IPS DF 19.7 (cell line): ENCODE measurements at places on chromosomes 2 and 18.

DNA sequence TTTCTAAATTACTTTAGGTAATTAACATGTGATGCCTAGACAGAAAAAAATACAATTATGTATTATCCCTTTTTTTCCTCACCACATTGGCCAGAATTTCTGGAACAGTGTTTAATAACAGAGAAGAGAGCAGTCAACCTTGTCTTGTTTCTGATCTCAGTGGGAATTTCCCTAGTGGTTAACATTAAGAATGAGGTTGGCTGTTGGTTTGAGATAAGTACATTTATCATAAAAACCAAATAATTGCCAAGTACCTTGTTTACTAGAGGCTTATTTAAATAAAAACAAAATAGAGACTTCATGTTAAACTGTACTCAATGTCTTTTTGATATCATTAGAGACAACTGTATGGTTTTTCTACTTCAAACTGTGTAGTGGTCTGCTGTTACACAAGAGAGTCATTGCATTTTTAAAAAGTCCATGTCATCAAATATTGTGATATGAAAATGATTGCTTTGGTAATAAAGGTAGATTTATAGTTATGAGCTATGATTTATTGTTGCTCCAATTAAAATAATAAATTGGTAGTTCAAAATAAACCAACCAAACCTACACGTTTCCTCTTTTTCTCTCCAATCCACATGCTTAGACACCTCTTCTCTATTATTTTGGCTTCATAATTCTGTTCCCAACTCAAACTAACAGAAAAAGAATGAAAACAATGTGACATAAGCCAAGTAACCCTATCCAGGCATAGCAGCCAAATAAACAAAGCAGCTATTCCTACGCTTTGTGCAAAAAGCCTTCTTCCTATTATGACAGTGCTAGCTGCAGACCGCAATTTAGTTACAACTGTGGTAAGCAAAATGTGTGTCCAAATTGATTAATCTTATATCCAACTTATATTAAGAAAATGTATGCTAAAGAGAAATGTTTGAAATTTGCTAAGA, 20.9 kb upstream of the TANK start:
- no peak for DNase-seq

DNA sequence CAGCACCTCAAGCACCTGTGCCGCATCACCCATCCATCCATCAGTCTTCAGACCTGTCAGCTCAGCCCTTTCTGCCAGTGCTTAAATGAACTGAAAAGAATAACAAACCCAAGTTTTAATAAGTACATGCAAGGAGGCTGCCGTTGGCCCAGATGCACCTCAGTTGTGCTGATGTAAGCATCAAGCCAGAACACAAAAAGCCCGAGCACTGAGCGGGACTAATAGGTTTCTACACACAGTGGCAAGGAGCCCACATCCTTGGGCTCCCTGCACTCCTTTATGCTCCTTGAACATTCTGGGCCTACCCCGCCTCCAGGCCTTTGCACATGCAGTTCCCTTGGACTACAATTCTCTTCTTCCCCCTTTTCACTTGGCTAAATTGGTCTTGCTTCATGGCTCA, 165.6 kb downstream of the ALK start:
- DNase-seq, result no peak

- no peak for DNase-seq
Measured at GRCh38 chr2:217725409-217725808, 277.4 kb downstream of the TNS1 start.

DNA sequence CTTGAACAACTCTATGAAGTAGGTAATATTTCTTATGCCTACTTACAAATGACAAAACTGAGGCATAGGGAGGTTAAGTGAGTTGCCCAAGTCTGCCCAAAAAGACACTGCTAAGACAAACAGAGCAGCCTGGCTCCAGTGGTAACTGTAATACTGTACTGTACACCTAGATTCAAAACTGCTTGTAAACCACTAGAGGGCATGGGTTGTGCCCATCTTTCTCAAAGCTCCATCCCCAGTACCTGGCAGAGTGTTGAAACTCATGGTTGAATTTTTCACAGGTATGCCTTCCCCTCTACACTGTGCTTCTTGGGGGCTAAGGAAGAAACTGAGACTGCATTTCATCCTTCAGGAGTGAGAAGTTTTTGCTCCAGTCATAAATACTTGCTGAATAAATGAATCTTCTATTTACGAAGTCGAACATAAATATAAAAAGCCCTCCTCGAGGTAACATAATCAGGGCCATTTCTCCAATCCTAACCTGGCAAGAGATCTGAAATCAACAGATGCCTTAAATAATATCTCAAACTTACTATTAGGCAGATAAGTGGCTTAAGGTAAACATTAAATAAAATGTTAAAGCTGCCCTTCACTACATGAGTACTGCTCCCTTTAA, 2.0 kb downstream of the PPP4R1 start:
- DNase-seq, result no peak

DNA sequence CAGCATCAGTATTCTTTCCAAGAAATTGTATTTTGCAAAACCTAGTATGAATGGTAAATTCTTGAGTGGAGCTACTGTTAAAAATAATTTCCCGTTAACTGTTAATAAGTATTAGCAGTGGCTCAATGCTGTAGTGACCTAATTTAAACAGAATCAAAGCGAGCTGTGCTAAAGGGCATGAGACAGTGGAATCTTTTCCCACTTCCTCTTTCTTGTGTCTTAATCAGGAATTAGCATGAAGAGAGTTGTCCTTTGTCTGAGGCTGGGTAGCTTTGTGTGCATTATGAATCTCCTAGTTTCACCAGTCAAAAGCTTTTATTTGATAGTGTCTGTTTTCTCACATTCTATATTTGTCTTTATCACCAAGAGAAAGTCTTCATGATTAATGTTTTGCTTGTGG, 298.8 kb upstream of the GCFC2 start:
- no peak for DNase-seq

GRCh38 chr2:234951664-234952269, at the start of gene SH3BP4:
Gene SH3BP4, plus strand, starts transcription at chr2:234952017. Its CDS starts 82,986 bp downstream, at chr2:235035003.
- DNase-seq, result no peak

DNA sequence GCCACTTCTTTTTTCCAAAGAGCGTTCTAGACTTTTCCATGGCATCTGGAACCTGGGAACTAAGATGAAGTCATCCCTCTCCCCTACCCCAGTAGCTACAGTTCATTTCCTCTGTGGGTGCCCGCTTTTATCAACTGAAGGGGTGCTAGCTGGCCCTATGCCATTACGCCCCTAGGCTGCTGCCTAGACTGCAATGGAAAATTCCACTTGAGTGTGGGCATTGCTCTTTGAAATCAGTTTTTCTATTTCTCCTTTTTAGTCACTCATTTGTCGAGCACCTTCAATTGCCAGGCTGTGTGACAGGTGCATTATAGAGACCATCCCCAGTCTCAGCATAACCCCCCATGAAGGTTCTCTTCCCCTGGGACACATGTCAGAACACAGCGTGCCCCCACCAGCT, 7.3 kb downstream of the TEX51 start:
- no peak for DNase-seq

- DNase-seq, result peak; percentile 54
Measured at GRCh38 chr2:185738679-185739472, at the start of gene FSIP2. Gene FSIP2, plus strand, starts transcription at chr2:185738804. Its CDS starts 91 bp downstream, at chr2:185738895.

- no peak for DNase-seq
Measured at GRCh38 chr18:12848405-12848804, 35.6 kb downstream of the PTPN2 start.

GRCh38 chr2:127040169-127040568, 66.8 kb downstream of the BIN1 start:
- no peak for DNase-seq

- no peak for DNase-seq
Measured at GRCh38 chr18:56062931-56063330, 474.9 kb upstream of the TCF4 start.

DNA sequence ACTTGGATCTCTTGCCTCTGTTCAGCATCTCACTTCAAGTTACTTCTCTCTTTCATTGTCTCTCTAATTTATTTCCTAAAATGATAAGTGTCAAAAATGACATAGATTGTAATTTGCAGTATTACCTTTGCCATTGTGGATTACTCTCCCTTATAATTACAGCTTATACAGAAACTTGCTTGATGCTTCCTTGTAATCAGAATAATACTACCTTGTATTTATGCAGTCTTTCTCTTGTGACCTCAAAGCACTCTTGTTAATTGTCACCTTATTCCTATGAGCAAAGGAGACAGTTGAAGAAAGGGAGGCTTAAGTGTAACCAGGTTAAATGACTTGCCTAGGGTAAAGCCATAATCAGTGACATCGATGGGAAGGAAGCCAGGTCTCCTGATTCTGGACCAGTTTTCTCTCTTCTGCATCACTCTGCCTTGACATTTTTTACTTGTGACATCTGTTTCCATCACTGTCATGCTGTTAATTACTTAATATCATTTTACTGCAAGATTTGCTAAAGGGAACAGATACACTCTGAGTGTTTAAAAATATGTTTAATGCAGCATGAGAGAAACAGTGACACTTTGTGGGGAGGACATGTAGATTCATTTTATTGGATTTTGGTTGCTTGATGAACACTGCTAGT, 388.6 kb downstream of the PARD3B start:
- DNase-seq, result no peak

DNA sequence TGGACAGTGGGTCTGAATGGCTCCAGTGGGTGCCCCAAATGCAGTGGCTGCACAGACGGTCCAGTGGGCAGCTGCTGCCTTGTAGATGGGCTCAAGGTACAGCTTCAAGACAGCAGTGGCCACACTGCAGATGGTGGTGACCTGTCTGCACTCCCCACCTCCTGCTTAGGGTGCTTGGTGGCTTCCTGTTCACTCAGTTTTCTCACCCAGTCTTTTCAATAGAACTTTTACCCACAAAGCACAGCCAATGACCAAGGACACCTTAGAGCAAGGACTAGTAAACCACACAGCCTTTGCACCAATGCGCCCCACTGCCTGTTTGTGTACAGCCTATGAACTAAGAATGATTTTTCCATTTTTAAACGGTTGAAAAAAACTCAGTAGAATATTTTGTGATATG, 34.9 kb downstream of the MEX3C start:
- DNase-seq, result no peak

DNA sequence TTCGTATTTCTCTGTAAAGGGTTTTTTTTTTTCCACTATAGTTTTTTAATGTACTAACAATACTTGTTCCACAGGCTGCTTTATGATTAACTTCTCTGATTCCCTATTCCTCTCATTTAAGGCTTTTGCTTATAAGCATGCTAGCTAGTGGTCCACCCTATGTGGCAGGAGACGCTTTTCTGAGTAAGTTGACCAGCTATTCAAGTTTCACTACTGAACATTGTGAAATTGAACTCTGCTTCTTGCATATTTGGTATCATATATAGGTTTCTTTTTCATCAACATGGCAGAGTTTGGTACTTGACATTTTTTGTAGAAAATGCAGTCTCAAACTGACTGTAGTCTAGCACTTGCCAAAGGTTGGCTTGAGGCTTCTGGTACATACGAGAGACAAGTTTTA, 74.2 kb downstream of the OTX1 start:
- no peak for DNase-seq

GRCh38 chr2:232444409-232445148, 11.4 kb upstream of the ALPI start:
- DNase-seq, result no peak

DNA sequence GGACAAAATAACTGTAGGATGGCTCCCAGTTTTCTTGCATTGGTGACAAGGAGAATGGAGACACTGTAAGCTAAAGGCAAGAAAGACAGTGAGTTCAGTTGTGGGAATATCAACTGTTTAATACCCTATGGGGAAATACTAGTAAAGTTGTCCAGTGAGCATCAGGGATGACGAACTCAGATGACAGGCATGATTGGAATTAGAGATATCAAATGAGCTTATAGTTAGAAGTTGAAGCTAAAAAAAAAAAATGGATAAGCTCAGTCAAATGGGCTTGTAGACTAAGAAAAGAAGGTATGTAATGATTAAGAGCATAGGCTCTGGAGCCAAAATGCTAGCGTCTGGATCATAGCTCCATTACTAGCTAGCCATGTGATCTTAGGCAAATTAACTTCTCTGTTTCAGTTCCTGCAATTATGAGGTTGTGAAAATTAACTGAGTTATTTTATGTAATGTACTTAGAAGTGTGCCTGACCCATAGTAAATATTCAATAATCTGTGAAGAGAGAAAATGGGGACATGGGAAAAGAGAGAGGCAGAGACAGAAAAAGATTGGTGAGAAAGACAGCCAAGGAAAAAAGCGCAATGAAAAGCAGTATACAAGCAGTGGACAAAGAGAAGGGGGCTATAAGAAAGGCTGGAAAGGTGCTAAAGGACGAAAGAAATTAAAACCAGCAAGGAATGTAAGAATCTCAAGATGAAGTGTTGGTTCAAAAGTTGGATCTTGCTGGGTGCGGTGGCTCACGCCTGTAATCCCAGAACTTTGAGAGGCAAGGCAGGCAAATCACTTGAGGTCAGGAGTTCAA, 95.7 kb upstream of the SLC39A10 start:
- DNase-seq, result no peak

- DNase-seq, result no peak
Measured at GRCh38 chr2:120770641-120771040, 35.0 kb downstream of the GLI2 start.

GRCh38 chr2:46216213-46216612, 81.0 kb upstream of the EPAS1 start:
- DNase-seq, result no peak

- DNase-seq, result no peak
Measured at GRCh38 chr2:135985826-135986393, 484 bp upstream of the DARS1 start.

DNA sequence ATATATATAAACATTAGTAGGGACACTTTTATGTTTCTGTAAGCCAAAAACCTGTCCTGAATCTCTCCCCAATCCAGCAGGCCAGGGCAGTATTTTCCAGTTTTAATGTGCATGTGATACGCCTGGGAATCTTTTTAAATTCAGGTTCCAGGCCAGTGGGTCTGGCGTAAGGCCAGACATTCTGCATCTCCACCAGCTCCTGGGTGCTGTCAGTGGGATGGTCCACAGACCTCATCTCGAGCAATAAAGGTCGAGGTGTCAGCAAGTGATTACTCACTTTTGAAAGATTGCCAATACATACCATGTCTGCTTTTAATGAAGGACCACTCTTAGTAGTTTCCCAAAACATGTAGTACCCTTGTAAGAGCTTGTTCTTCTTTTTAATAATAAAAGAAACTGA, 189.9 kb upstream of the SH3BP4 start:
- no peak for DNase-seq

- no peak for DNase-seq
Measured at GRCh38 chr18:77170890-77171410, 38.4 kb upstream of the MBP start.

GRCh38 chr2:55786280-55786679, 92.6 kb upstream of the PNPT1 start:
- DNase-seq, result no peak

DNA sequence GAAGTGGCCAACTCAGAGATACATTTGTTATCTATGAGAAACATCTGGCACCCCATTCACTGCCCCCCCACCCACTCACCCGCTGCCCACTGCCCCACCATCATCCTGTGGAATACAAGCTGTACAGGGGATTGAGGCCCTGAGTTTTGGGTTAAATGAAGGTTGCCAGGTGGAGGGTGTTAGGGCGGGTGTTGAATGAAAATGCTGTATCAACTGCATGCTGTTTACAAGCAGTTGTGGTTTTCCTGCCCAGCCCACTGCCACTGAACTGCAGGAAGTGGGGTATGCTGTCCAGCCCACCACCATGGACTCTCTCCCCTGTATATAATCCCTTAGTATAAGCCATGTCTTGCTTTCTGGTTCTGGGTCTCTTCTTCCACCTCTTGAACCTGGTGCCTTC, 481.9 kb downstream of the METTL4 start:
- DNase-seq, result no peak
